ENCODE measurements at places on chromosomes 2 and 18. TPM values are rescaled to one million over a fixed set of nuclear protein-coding genes. Genes with fewer than 3 reads are reported as not detected.

GRCh38 chr2:117856415-117857210, 42.1 kb downstream of the DDX18 start:
- no peaks in the 10 kb centered on the region for H3K36me3 ChIP-seq
- peaks cover 37% of the 10 kb centered on the region for H3K27me3 ChIP-seq
- H3K4me1 ChIP-seq = no peaks in the 10 kb centered on the region
- no peak for DNase-seq
- H3K4me3 ChIP-seq = no peak overlapping the region

- H3K4me1 ChIP-seq = no peaks in the 10 kb centered on the region
- H3K27me3 ChIP-seq = no peaks in the 10 kb centered on the region
- H3K27ac ChIP-seq = no peak overlapping the region
- H3K36me3 ChIP-seq = no peaks in the 10 kb centered on the region
- no peak overlapping the region for H3K4me3 ChIP-seq
Measured at GRCh38 chr18:39571511-39571910, 2005.9 kb upstream of the CELF4 start.

The ARID5A gene
- 191 TPM for total RNA-seq

- H3K4me3 ChIP-seq = no peak overlapping the region
- no peaks in the 10 kb centered on the region for H3K27me3 ChIP-seq
Measured at GRCh38 chr2:63977904-63978303, 41.3 kb downstream of the VPS54 start.

GRCh38 chr2:218540015-218540414, 28.1 kb downstream of the USP37 start:
- peaks cover 52% of the 10 kb centered on the region for H3K36me3 ChIP-seq
- no peak for DNase-seq
- no peaks in the 10 kb centered on the region for H3K4me1 ChIP-seq
- no peak overlapping the region for H3K4me3 ChIP-seq
- H3K27me3 ChIP-seq = no peaks in the 10 kb centered on the region

- H3K27ac ChIP-seq = no peak overlapping the region
- H3K36me3 ChIP-seq = no peaks in the 10 kb centered on the region
- H3K4me1 ChIP-seq = no peaks in the 10 kb centered on the region
- no peak overlapping the region for H3K4me3 ChIP-seq
Measured at GRCh38 chr2:118032169-118033013, 18.5 kb upstream of the CCDC93 start.

The HES6 gene
- 1.8 TPM for total RNA-seq

The CAPN13 gene
- not detected for total RNA-seq

The DOK1 gene
- 17.9 TPM for total RNA-seq

The C2orf66 gene
- total RNA-seq = 0.09 TPM

- peak overlapping the region; percentile 52 for H3K27ac ChIP-seq
- peak; percentile 66 for DNase-seq
- H3K4me3 ChIP-seq = no peak overlapping the region
- H3K27me3 ChIP-seq = no peaks in the 10 kb centered on the region
- H3K4me1 ChIP-seq = peaks cover 19% of the 10 kb centered on the region
Measured at GRCh38 chr2:205024822-205025518, 479.7 kb downstream of the PARD3B start.

The NR4A2 gene
- total RNA-seq = 19.1 TPM

DNA sequence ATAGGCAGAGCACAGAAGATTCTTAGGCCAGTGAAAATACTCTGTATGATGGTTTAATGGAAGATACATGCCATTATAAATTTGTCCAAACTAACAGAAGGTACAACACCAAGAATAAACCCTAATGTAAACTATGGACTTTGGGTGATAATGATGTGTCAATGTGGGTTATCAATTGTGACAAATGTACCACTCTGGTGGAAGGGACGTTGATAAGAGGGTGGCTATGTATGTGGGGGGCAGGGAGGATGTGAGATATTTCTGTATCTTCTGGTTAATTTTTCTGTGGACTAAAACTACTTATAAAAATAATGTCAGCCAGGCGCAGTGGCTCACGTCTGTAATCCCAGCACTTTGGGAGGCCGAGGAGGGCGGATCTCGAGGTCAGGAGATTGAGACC, 86.2 kb downstream of the HNRNPLL start:
- H3K4me1 ChIP-seq = no peaks in the 10 kb centered on the region
- no peak for DNase-seq
- H3K27ac ChIP-seq = no peak overlapping the region
- H3K27me3 ChIP-seq = no peaks in the 10 kb centered on the region
- no peaks in the 10 kb centered on the region for H3K36me3 ChIP-seq

The LAMA3 gene
- total RNA-seq = 0.09 TPM

DNA sequence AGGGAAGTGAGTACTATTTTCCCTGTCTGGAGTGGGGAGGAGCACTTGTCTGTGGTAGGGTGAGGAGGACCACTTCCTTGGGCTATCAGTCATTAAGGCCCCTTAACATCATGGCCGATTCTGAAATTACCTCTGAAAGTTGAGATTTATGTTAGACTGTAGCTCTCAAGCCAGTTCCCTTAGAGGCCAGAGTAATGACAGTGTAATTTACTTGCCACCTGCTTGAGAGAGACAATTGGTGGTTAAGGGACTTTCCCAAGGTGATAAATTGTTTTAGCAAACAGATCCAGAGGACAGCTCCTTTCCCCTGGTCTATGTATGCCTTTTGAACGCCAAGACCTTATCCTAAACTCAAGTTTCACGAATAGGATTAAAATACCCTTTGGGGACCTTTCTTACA, 56.1 kb downstream of the NEDD4L start:
- no peak overlapping the region for H3K4me3 ChIP-seq
- no peak overlapping the region for H3K27ac ChIP-seq
- no peak for DNase-seq
- peaks cover 14% of the 10 kb centered on the region for H3K27me3 ChIP-seq
- peaks cover 2% of the 10 kb centered on the region for H3K4me1 ChIP-seq
- no peaks in the 10 kb centered on the region for H3K36me3 ChIP-seq

The ALKAL2 gene
- not detected for total RNA-seq

GRCh38 chr2:240774856-240775255, 45.2 kb downstream of the KIF1A start:
- H3K36me3 ChIP-seq = no peaks in the 10 kb centered on the region
- DNase-seq = no peak
- no peaks in the 10 kb centered on the region for H3K4me1 ChIP-seq
- no peak overlapping the region for H3K27ac ChIP-seq
- H3K4me3 ChIP-seq = no peak overlapping the region

DNA sequence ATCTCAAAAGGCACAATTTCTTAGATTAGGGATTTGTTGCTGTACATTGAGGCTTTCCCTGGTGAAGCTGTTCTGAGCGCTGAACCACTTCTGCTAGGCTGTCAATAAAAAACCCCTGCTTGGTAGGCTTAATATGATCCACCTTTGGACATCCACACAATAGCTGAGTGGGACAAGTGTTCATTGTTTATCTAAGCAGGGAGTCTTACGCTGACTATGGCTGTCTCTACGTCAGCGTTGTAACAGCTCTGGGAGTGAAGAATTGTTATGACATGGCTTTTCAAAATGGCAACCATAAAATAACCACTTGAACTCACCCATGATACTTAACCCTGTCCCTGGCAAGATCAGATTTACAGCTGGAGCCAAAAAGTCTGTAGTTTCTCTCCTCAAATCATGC, 111.5 kb upstream of the SULT1C3 start:
- no peaks in the 10 kb centered on the region for H3K36me3 ChIP-seq
- H3K4me3 ChIP-seq = no peak overlapping the region
- no peaks in the 10 kb centered on the region for H3K4me1 ChIP-seq

The IRS1 gene
- 2.6 TPM for total RNA-seq

The ZNF892 gene
- total RNA-seq = 3.8 TPM

GRCh38 chr2:12054956-12055618, 308.7 kb downstream of the LPIN1 start:
- H3K4me3 ChIP-seq = no peak overlapping the region
- DNase-seq = no peak
- H3K36me3 ChIP-seq = no peaks in the 10 kb centered on the region
- peaks cover 2% of the 10 kb centered on the region for H3K27me3 ChIP-seq
- no peak overlapping the region for H3K27ac ChIP-seq
- peaks cover 15% of the 10 kb centered on the region for H3K4me1 ChIP-seq

- no peak overlapping the region for H3K27ac ChIP-seq
- no peak for DNase-seq
- H3K4me1 ChIP-seq = peaks cover 6% of the 10 kb centered on the region
- peaks cover 9% of the 10 kb centered on the region for H3K27me3 ChIP-seq
- no peaks in the 10 kb centered on the region for H3K36me3 ChIP-seq
- H3K4me3 ChIP-seq = no peak overlapping the region
Measured at GRCh38 chr2:1246239-1246638, 167.0 kb upstream of the TPO start.

DNA sequence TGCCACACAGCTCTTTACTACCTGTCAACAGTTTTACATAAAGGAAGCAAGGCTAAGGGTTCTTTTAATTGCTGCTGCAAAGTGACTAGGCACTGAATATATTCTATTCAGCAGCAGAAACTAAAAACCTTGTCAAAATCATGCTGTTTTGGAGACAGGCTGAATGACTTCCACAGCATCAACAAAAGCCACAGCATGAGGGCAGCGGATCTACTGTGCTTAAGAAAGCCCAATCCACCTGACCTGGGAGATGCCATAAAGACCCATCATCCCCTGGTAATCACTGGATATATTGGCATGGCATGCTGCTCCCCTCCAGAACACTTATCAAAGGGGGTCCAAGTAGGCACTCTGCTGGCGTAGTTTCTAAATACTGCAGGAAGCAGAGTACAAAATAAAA, 715.1 kb upstream of the SLC8A1 start:
- no peak for DNase-seq
- no peak overlapping the region for H3K4me3 ChIP-seq
- H3K4me1 ChIP-seq = no peaks in the 10 kb centered on the region
- no peaks in the 10 kb centered on the region for H3K27me3 ChIP-seq
- no peaks in the 10 kb centered on the region for H3K36me3 ChIP-seq
